Stimulated activated CD8-positive, alpha-beta memory T cell treated with anti-CD3 and anti-CD28 coated beads, Interleukin-12 subunit alpha, Interleukin-12 subunit beta, amount 100 ng/mL, for 1 hour (primary cell): ENCODE measurements at places on chromosomes 12 and 14.

DNA sequence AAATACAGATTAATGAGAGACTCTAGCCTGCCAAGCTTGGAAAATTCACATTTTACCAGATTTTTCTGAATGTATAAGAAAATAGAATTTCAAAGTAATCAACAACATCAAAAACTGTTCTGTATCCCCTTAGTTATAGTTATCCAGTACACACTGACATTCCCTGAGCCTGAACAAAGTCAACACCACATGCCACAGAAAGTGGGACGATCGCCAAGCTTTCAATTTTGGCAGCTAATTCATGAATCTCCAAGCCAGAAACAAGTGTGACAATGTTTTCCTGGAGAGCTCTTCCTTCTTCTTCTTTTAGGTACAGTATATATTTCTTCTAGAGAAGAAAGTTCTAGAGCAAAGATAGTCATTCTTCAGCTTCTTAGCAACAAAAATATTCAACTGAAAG, 290.2 kb downstream of the PRKD1 start:
- no peak for DNase-seq

- no peak for DNase-seq
Observed at GRCh38 chr14:36579573-36580140, 2.8 kb downstream of the NKX2-8 start.

- no peak for DNase-seq
Observed at GRCh38 chr12:6104027-6104426, 20.4 kb downstream of the VWF start.

- DNase-seq = no peak
Observed at GRCh38 chr14:26808407-26808806, 210.6 kb upstream of the NOVA1 start.

DNA sequence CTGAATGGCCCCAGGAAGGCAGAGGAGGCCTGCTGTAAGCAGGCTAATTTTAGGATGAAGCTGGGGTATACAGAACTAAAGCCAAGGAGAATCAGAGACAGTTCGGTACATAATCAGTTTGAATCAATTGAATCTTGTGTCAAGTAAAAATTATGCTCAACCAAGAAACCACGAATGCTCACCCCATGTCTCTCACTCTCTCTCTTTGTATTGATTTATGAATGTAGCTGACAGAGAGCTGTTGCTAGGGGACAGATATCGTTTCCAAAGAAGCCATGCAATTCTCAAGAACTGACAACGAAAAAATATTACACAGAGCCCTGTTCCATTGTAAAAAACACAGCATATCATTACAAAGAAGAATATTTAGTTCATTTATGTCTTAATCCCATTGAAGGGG, 151.1 kb upstream of the PKP2 start:
- no peak for DNase-seq

- no peak for DNase-seq
Observed at GRCh38 chr12:6211421-6211869, 11.2 kb downstream of the CD9 start.

- DNase-seq = no peak
Observed at GRCh38 chr14:44785096-44785495, 176.7 kb downstream of the KLHL28 start.
